IPS DF 19.7 (cell line): ENCODE measurements at places on chromosomes 2 and 18.
A peak's percentile ranks its signal among the peaks of the same experiment; 100 is the strongest.

- no peak for DNase-seq
Observed at GRCh38 chr18:12819322-12819721, 64.7 kb downstream of the PTPN2 start.

DNA sequence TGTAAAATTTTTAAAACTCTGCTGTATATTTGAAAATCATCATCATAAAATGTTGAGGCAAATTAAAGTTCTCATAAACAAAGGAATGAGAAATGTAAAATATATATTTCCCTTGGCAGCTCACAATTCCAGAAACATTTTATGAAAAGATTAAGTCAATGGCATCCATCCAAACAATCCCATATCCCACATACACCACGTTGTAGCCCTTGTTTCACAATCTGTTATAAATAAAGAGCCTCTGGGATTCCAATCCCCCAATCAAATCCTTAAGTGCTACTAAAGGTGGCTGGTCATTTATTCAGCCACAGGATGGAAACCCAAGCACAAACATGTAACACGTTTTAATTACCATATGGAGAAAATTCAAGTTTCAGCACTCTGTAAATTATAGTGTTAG is 51.7 kb downstream of the GFPT1 start:
- DNase-seq = no peak

DNA sequence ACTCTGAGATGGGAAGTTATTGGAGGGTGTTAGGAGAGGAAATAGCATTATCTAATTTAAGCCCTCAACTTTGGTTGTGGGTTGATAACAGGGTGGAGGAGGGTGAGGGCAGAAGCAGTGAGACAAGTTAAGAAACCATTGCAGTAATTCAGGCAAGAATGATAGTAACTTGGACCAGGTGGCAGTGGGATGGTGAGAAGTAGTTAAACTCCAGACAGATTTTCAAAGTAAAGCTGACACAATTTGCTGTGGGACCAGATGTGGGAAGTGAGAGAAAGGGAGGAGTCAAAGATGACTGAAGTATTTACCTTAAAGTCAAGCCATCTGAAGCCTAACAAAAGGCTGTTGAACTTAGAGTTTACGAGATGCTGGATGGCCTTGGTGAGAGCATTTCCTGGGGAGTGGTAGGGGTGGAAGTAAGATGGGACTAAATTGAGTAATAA is 163.2 kb upstream of the KLF7 start:
- no peak for DNase-seq

- DNase-seq = no peak
Observed at GRCh38 chr2:66587216-66587615, 152.3 kb downstream of the MEIS1 start.

GRCh38 chr2:73418343-73418742 is 32.7 kb downstream of the ALMS1 start:
- DNase-seq = no peak

DNA sequence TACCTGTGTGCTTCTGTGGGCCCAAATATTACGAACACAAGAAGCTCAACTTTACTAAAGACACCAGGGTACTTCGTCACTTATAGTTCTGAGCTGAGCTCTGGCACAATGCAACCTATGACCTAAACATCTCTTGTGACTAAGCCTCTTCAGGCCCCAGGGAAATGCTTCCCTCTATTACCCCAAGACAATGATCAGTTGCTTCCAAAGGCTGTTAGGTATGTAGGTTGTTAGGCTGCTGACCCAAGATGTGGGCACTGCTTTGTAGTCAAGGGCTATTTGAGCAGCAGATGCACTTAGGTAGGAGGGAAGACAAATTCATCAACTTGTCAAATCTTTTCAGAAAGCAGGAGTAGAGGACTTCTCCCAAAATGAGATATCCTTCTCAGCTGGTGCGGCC is 640.1 kb downstream of the EPHA4 start:
- DNase-seq = no peak

- no peak for DNase-seq
Observed at GRCh38 chr18:33641141-33641540, 63.1 kb downstream of the ASXL3 start.

DNA sequence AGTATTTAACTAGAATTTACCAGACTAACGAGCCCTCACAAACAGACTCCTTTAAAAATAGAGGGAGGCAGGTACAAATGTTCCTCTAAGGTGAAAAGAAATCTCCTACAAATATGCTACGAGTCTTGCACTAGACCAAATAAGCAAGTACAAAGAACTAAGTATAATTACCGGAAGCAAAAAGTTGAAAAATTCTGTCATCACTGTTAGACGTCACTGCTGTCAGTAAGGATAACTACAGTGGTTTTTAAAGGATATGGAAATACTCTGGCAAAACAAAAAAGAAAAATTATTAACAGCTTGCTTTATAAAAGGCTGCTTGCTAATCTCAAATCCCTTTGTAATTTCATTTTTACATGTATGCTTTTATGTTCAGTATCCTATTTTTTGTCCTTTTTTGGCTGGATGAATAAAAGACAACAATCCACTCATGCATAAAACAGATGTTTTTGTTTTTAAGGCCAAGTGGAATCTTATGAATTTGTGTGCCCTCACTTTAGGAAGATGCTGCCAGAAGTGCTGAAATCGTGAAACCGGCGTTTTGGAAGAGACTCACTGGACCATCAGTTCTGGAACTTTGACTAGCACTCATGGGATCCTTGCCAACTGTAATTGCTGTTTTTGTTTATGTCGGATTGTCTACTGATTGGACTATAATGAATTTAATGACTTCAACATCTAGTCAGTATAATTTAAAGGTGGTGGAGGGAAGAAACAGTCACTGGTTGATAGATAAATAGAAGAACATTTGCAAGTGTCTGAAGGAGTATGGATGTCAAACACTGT is 6.7 kb downstream of the ZNF521 start:
- no peak for DNase-seq

DNA sequence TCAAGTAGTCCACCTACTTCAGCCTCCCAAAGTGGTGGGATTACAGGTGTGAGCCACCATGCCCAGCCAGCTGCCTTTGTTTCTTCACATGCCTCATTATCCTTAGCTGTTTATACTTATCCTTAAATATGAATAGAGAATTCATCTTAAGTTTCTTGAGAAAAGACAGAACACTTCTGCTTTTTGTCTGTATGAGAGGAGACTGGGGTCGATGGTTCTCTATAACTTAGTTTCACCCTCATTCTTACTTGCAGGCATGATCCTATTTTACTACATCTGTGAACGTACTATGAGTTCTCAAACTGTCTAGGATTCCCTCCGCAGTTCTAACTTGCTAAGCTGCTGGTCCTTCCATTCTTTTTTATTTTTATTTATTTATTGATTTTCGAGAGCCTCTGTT is 20.4 kb downstream of the PPM1B start:
- no peak for DNase-seq

GRCh38 chr2:47905386-47906156 is 727 bp downstream of the FBXO11 start:
- no peak for DNase-seq

- no peak for DNase-seq
Observed at GRCh38 chr2:72140621-72140960, 7.1 kb downstream of the CYP26B1 start.

DNA sequence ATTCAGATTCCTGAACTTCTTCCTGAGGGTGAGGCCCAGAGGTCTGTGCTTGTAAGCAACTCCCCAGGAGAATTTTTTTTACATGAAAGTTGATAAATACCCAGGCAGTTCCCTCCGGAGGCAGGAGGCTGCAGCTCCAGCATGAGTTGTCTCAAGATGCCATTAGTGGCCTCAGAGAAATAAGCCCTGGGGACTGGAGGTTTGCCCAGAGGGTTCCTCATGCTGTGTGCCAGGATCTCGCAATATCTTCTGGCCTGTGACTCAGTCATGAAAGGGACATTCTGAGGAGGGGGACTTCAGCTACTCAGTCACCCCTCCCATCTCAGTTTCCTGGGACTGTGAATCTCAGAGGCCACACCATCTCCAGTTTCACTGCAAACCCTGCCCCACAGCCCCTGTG is 49.9 kb downstream of the LYPD1 start:
- no peak for DNase-seq

- no peak for DNase-seq
Observed at GRCh38 chr18:25235401-25236042, 116.4 kb downstream of the ZNF521 start.

DNA sequence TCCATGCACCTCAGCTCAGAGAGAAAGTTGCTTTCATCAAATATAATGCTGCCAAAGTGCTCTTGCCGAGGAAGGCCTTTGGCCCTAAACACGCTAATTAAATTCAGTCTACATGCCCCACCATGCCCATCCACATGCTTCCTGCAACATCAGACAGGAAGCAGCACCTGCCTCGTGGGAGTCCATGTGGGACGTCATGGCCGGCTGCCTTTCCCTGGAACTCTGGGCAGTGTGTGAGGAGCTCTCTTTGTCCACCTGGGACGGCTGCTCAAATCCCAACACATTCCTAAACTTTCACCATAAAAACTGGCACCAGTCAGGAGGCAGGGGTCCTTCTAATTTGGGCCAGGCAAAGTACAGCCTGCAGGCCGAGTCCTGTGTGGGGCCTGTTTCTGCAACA is 23.1 kb downstream of the FAM178B start:
- DNase-seq = no peak

GRCh38 chr2:74328573-74328972 is 14.6 kb downstream of the SLC4A5 start:
- no peak for DNase-seq

GRCh38 chr2:191025135-191025534 is 11.2 kb upstream of the STAT1 start:
- no peak for DNase-seq

GRCh38 chr2:236657215-236657614 is 87.6 kb downstream of the ACKR3 start:
- DNase-seq = no peak

DNA sequence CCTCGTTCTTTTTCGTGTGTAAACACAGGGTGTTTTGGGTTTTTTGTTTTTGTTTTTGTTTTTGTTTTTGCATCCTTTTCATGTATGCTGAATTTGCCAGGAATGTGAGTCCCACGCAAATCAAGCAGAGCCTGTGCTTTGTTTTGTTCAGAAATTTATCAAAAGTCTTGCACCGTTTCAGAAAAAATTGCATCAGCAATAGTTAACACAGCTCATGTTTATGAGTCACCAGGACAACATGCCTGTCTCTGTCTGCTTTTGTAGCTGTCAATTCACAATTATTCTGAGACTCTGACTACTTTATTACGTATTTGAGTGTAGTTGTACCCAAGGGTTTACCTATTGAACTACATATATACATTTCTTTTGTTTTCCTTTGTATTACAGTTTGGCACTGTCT is 38.3 kb downstream of the MRPL44 start:
- no peak for DNase-seq

- DNase-seq = no peak
Observed at GRCh38 chr2:40457837-40458236, 5.9 kb upstream of the SLC8A1 start.

GRCh38 chr18:68172842-68173549 is 541.9 kb downstream of the TMX3 start:
- DNase-seq = peak; percentile 25

GRCh38 chr2:99399063-99399462 is 61.9 kb downstream of the EIF5B start:
- no peak for DNase-seq
